ENCODE measurements at places on chromosomes 12 and 14.

GRCh38 chr12:17304503-17305347 is 698.8 kb upstream of the LMO3 start:
- no peak for DNase-seq

DNA sequence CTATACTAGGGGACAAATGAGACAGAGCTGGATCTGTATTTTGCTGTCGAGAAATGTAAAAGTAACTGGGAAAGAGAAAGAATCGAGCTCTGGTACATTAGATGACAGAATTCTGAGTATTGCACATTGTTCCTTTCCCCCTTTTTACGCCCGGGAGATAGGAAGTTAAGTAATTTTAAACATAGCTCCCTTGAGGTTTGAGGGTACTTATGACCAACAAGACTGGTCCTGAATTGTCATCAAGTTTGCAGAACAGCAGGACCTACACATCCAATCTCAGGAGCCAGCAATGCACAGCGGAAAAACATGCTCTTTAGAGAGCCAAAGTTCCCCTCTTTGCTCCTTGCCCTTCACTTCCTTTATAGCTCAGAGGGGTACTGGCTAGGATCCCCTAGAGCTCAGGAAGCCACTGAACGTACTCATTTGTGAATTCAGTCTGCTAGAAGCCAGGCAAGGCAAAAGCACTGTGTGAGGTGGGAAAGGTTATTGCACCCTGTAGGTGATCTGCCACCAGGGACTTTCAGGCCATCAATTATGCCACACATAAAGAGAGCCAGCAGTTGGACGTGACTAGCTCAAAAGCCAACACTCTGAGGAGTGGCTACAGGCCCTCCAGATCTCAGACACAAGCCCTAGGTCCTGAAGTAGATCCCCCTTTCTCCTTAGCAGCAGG is 333.8 kb downstream of the KCNH5 start:
- no peak for DNase-seq

DNA sequence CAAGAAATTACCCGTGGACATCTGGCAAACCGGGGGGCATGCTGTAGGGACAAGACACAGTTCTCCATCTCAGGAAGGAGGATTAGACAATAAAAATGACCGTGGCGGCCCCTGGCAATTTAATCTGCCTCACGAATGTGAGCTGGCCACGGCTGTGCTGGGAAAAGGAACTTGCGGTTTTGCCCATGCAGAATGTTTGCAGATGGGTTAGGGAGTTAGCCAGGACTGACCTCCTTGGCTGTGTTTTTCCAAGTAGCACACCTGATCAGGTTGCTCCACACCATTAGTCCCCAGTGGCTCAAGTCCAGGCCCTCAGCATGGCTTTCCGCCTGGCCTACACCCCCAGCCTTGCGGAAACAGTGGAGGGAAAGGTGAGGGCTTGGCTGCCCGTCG is 20.8 kb downstream of the TPCN1 start:
- DNase-seq, result no peak

GRCh38 chr12:56634837-56635791 is 5.0 kb upstream of the BAZ2A start:
- peak; percentile 73 for DNase-seq

DNA sequence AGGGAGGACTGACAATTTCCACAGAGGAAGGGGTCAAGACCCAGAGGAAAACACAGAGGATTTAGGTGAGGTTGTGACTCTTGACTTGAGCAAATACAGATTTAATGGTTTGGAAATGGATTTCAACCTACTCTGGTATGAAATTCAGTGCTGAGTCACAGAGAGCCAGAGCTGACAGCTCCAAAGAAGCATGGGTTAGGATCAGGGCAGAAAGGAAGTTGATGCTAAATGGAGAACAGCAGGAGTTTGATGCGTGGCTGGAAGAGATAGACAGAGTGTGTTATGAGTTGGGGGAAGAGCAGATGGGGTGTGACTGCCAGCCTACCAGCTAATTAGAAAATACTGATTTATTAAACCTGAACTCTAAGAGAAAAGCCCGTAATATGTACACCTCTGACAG is 272.6 kb downstream of the FOXG1 start:
- DNase-seq, result no peak

GRCh38 chr14:52363961-52364360 is 49.8 kb downstream of the PTGER2 start:
- DNase-seq, result no peak

- DNase-seq, result peak; percentile 0
These were observed 373.9 kb downstream of the ALG10 start for GRCh38 chr12:34396006-34396860.

- no peak for DNase-seq
These were observed 54.7 kb downstream of the ATG14 start for GRCh38 chr14:55356913-55357312.

DNA sequence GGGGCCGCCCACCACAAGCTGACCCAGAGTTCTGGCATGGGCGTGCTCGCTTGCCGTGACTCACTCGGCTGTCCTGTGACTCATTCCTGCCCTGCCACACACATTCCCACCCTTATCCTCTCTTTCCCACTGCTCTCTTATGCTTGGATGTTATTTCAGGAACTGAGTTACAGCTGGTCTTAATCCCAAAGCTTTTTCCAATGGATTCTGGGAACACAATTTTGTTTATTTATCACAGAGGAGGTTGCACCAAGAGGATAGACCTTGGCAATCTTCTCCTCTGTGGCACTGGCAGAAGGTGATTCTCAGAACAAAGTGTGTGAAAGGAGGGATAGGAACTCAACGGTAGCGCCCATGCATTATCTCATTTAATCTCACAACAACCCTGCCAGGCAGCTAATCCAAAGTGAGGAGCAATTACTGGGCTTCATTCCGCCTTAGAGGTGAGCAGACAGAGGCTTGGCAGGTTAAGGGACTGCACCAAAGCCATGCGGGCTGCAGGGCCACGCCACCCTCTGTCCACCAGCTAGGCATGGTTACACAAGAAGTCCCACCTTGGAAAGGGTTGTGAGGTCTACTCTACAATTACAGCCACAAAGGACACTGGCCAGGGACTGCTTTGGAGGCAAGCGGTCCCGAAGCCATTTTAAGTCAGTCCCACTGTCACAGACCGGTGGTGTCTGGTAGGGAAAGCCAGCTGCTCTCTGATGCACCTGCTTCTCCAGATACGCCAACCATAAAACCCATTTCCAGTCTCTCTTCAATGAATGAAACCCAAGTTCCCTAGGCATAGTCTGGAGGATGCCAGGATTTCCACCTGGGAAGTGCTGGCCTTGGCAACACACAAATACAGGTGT is 32.9 kb downstream of the SYNE3 start:
- peak; percentile 36 for DNase-seq

GRCh38 chr14:57748279-57748678 is 117.6 kb downstream of the SLC35F4 start:
- no peak for DNase-seq

GRCh38 chr14:45664668-45665356 is 411.8 kb upstream of the MIS18BP1 start:
- DNase-seq, result no peak

- DNase-seq, result no peak
These were observed 2.3 kb upstream of the AGAP2 start for GRCh38 chr12:57740656-57741412.
